ENCODE measurements at places on chromosomes 5 and 9. TPM values are rescaled to one million over a fixed set of nuclear protein-coding genes. Genes with fewer than 3 reads are reported as not detected.

PCDHGC5 gene
- polyA plus RNA-seq = 0.03 TPM

PCDHA9 gene
- not detected for polyA plus RNA-seq

ZFP62 gene
- polyA plus RNA-seq = 11.8 TPM

GPR151 gene
- not detected for polyA plus RNA-seq

WNT8A gene
- not detected for polyA plus RNA-seq

SIGMAR1 gene
- polyA plus RNA-seq = 150 TPM

DND1 gene
- 1.0 TPM for polyA plus RNA-seq

CDH12 gene
- not detected for polyA plus RNA-seq

OR1L1 gene
- polyA plus RNA-seq = not detected

TSSK1B gene
- polyA plus RNA-seq = not detected

FGF18 gene
- polyA plus RNA-seq = 0.18 TPM

TAF11L3 gene
- not detected for polyA plus RNA-seq

PIP5KL1 gene
- polyA plus RNA-seq = 2.5 TPM

SPATA24 gene
- polyA plus RNA-seq = 7.0 TPM

ALDH1B1 gene
- polyA plus RNA-seq = 76.0 TPM

SLC46A2 gene
- polyA plus RNA-seq = not detected

TNPO1 gene
- polyA plus RNA-seq = 199 TPM

TAF11L5 gene
- polyA plus RNA-seq = not detected

GTF3C5 gene
- polyA plus RNA-seq = 80.3 TPM

PCDHA12 gene
- polyA plus RNA-seq = 2.5 TPM
